Right atrium auricular region (tissue), 2 donors: ENCODE measurements at places on chromosomes 12 and 14.

DNA sequence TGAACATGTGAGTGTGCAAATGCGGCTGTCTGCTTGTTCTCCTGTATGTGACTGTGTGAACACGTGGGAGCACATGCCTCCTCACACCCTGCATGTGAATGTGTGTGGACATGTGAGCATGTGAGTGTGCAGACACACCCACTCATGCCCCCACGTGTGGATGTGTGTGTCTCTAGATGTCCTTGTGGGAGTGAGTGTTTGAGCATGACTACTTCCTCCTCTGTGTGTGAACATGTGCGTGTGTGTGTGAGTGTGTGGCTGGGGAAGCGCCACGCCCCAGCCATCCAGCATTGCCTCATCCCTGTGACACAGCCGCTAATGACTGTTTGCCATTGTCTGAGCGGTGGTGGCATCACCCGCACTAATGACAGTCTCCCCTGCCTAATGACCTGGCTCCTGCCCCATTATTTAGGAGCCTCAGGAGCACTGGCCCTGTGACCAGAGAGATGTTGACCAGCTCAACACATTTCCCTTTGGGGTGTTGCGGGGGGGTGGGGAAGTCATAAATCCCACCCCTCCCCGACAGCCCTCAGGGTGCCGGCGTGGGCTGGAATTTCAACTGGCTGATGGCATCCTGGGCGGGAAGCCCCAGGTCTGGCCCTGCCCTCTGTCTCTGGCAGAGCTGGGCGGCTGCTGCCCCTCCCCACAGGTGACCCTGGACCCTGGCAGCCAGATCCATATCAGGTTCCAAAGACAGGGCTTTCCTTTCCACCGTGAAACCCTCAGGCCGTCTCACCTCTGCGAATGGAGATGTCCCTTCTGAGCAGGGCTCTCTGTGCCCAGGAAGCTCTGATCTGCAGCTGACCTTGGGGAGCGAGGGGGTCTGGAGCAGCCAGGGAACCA lies 11.5 kb upstream of the KRT80 start:
- DNase-seq, result peak; percentile 78

DNA sequence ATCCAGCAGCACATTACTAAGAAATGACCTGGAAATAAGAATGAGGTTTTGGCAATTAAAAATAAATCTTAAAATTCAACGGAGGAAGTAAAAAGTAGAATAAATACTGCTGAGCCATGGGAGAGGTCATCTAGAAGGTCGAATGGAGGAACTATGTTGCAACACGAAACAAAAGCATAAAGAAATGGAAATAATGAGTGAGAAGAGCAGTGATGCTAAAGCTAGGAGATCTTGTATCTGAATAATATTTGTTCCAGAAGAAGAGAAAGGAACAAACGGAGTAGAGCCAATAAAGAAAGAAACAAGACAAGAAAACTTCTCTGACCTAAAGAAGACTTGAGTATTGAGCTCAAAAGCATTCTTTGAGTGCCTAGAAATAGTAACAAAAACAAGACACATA lies 6.6 kb upstream of the KRT7 start:
- DNase-seq, result no peak

- no peak for DNase-seq
These were observed 89.5 kb downstream of the PTPRO start for GRCh38 chr12:15411842-15412241.

GRCh38 chr12:98587084-98587483 lies 6.4 kb upstream of the SLC25A3 start:
- no peak for DNase-seq

- DNase-seq, result no peak
These were observed 79.6 kb downstream of the VRK1 start for GRCh38 chr14:96876747-96877146.

GRCh38 chr14:22265319-22266141 lies 323.5 kb downstream of the DAD1 start:
- no peak for DNase-seq

DNA sequence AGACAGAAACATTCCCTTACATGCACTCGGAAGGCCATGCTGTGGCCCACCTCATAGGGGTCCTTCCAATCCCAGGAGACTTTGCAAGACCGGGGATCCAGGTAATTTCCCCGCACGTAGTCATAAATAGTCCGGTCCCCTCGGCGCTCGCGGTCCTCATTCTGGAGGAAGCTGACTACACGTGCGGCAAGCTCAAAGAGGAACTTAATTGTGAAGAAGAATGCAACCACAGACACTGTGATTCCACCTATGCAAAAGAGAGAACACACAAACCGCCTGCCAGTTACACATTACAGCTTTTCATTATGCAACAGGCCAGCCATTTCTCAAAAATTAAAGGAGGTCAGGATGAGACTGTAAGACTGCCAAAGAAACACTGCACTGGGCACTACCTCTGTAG lies 28.4 kb downstream of the AREL1 start:
- DNase-seq, result no peak

DNA sequence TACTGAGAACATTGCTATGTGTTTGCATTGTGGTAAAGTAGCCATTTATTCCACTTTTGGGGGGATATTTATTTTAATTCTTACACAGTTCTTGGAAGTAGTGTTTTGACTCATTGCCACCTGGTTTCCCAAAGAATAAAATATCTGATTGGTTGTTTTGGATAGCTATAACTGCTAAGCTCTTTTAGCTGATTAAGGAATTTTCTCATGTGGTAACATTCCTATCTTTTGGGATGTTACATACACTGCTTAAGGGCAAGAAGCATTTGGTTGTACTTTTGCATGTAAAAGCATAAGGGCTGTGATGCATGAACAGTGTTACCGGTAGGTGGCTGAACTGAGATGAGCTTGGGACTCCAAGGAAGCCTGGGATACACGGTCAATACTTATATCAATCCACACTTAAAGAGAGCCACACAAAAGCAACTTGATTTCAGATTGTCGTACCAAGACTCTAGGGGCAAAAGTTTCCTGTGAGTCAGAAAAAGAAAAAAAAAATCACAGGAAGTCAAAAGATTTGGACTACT lies 71.4 kb upstream of the PRKD1 start:
- DNase-seq, result no peak

- DNase-seq, result no peak
These were observed 20.7 kb downstream of the SLC6A12 start for GRCh38 chr12:193261-193660.

DNA sequence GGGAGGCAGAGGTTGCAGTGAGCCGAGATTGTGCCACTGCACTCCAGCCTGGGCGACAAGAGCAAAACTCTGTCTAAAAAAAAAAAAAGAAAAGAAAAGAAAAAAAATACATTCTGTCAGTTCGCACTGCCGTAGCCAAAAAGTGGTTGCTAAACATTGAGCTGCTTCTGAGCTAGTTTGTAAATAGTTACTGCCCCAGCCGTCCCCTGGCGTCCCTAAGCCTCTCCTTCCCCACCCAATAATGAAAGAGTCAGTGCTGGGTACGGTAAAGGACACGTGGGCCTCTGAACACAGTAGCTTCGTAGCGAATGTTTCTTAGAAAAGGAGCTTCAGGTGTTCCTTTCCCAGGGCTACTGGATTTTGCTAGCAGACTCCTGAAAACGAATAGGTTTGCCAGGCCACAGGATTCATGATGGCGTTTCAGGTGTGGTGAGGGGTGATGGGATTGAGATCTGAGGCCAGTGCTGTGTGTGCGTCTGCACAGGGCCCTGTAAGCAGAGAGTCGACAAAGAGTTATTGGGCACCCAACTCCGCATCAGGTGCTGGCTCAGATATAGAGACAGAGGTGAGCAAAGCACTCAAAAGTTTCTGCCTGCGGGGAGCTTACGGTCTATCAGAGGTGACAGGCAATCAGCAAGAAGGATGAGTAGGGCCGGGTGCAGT lies 94.1 kb downstream of the LGMN start:
- no peak for DNase-seq

GRCh38 chr14:32350020-32350419 lies 20.9 kb downstream of the AKAP6 start:
- no peak for DNase-seq
